ENCODE measurements at places on chromosomes 12 and 14. TPM values are rescaled to one million over a fixed set of nuclear protein-coding genes. Genes with fewer than 3 reads are reported as not detected.

GRCh38 chr12:25825446-25825845 lies 133.0 kb upstream of the RASSF8 start:
- DNase-seq: no peak

Gene KRT72
- total RNA-seq: not detected

Gene DNAAF2
- 8.7 TPM for total RNA-seq

Gene LRRC10
- not detected for total RNA-seq

Gene RNASE1
- total RNA-seq: not detected

DNA sequence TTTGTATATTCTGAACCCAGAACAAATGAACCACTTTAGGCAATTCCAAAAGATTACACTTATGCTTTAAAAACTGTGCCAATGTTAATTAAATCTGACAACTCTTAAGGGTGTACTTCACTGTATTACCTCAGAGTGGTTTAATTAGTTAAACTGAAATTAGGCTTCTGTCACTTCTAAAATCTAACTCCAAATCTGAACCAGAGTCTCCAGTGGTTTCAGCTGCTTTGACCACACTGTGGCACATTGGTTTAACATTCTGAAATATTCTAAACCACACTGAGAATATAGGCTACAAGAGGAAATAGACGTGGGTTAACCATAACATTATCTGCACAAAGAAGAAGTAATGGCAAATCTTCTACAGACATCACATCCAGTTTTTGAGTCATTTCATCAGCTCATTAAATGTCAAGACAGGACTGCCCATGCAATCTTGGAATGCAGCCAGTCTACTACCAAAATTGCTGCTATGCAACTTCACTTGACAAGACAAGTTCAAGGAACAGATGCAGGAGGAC lies 94.8 kb downstream of the LRP6 start:
- peak; percentile 81 for DNase-seq

DNA sequence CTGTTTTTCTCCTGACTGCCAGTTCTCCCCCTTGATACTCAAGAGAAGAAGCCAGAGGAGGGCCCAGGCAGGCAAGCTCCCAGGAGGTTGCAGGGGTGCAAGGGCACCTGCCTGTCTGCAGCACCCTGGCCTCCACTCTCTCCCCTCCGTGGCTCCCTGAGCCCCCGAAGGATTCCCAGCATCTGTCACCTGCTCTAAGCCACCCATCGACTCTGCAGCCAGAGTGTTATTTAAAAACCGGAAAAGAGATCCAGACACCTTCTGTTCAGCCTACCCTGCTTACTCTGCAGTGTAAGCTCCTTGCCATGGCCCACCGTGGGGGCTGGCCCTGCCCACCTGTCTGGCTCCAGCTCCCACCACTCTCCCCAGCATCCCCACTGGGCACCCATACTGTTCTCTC lies 121.4 kb downstream of the KSR2 start:
- DNase-seq: no peak

GRCh38 chr12:19779395-19780056 lies 340.2 kb downstream of the AEBP2 start:
- DNase-seq: no peak

- DNase-seq: no peak
Measured at GRCh38 chr12:90690120-90690519, 264.9 kb downstream of the CCER1 start.

GRCh38 chr12:70733385-70733784 lies 96.2 kb upstream of the PTPRB start:
- DNase-seq: no peak

GRCh38 chr12:67460388-67460787 lies 188.2 kb upstream of the DYRK2 start:
- DNase-seq: no peak

Gene TEX52
- total RNA-seq: 0.67 TPM

DNA sequence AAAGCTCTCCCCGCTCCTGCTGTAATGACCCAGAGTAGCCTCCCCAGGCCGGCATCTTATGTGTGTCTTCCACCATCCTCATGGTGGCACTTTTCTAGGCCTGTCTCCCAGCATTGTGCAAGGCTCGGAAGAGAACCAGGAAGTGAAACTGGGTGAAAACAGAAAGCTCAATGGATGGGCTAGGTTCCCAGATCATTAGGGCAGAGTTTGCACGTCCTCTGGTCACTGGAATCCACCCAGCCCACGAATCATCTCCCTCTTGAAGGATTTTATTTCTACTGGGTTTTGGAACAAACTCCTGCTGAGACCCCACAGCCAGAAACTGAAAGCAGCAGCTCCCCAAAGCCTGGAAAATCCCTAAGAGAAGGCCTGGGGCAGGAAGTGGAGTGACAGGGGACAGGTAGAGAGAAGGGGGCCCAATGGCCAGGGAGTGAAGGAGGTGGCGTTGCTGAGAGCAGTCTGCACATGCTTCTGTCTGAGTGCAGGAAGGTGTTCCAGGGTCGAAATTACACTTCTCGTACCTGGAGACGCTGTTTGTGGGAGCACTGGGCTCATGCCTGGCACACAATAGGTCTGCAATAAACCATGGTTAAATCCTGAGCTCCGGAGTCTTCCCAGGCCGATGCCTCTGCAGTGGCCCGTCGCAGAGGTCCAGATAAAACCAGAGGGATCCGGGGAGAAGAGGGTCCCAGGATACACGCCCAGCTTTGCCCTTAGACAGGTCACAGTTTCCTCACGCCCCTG lies 15.6 kb downstream of the ACVRL1 start:
- no peak for DNase-seq

Gene SELPLG
- 184 TPM for total RNA-seq

Gene PA2G4
- 293 TPM for total RNA-seq

DNA sequence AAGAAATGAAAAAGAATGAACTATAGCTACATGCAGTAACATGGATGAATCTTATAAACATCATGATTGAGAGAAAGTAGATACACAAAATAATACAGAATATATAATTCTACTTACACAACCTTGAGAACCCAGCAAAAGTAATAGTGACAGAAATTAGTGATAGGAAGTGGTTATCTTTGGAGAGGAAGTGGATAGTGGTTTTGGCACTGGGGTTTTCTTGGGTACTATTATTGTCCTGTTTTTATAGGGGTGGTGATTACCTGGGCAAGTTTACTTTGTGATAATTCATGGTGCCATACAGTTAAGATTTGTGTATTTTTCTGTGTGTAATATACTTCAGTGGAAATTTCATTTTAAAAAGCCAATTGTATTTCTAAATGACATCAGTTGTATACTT lies 352.7 kb downstream of the AEBP2 start:
- no peak for DNase-seq

DNA sequence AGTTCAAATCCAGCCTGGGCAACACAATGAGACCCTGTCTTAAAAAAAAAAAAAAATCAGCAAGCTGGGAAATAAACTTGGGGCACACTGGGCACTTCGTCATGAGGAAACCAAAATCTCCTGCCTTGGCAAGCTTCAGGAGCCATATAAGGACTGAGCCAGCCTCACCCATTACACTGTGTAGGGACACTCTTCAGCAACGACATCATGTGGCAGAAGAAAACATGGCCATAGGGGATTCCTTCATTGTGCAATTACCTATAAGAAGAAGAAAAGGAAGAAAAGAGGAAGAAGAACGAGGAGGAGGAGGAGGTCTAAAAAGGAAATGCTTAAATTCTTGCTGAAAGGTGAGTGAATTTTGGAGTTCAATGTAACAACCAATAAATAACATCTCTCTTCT lies 26.1 kb upstream of the IFNG start:
- DNase-seq: no peak

- DNase-seq: peak; percentile 80
Measured at GRCh38 chr12:104695453-104696148, 238.9 kb downstream of the CHST11 start.

- no peak for DNase-seq
Measured at GRCh38 chr12:93379981-93380361, 2.2 kb downstream of the NUDT4 start.
